ENCODE measurements at places on chromosomes 4 and X. TPM values are rescaled to one million over a fixed set of nuclear protein-coding genes. Genes with fewer than 3 reads are reported as not detected.

The USP26 gene
- total RNA-seq = not detected

The PCGF3 gene
- total RNA-seq = 31.7 TPM

The HS3ST1 gene
- total RNA-seq = 7.5 TPM

The TMEM35A gene
- total RNA-seq = 22.1 TPM

The DUX4 gene
- not detected for total RNA-seq

The FRAS1 gene
- total RNA-seq = 5.4 TPM

The NSG1 gene
- 4.0 TPM for total RNA-seq

The DSPP gene
- total RNA-seq = not detected

The GAGE13 gene
- not detected for total RNA-seq

The ARHGAP36 gene
- total RNA-seq = 1.2 TPM

The MAGEB2 gene
- not detected for total RNA-seq

The ADH7 gene
- not detected for total RNA-seq

The IL3RA gene
- 10.9 TPM for total RNA-seq

The ZNF330 gene
- 29.9 TPM for total RNA-seq

The ARMCX4 gene
- total RNA-seq = 4.2 TPM

The FAM236C gene
- total RNA-seq = not detected

The HOPX gene
- 11.9 TPM for total RNA-seq

The HERC6 gene
- 3.8 TPM for total RNA-seq

The GRPR gene
- total RNA-seq = 10.8 TPM

The JAKMIP1 gene
- total RNA-seq = 1.2 TPM

The SGMS2 gene
- total RNA-seq = 487 TPM

The PAK3 gene
- total RNA-seq = 1.3 TPM

The APBB2 gene
- total RNA-seq = 75.9 TPM

The RRH gene
- total RNA-seq = not detected

The CISD2 gene
- total RNA-seq = 10.6 TPM

The UGT2B11 gene
- not detected for total RNA-seq

The USP17L30 gene
- total RNA-seq = not detected

The RASGEF1B gene
- total RNA-seq = 18.6 TPM

The SLITRK4 gene
- 0.52 TPM for total RNA-seq

The TBC1D25 gene
- 10.3 TPM for total RNA-seq

The ITM2A gene
- total RNA-seq = 39.7 TPM

The SFRP2 gene
- total RNA-seq = 23.0 TPM

The VSIG1 gene
- not detected for total RNA-seq

The TMEM154 gene
- 2.9 TPM for total RNA-seq

The FAT4 gene
- 60.9 TPM for total RNA-seq

The SMARCA1 gene
- 52.2 TPM for total RNA-seq

The SOX3 gene
- total RNA-seq = not detected

The SPANXA2 gene
- not detected for total RNA-seq

The BTK gene
- total RNA-seq = 5.3 TPM

The CXCR3 gene
- total RNA-seq = 0.17 TPM

The STK32B gene
- 3.5 TPM for total RNA-seq

The ART3 gene
- 8.6 TPM for total RNA-seq

The RAB41 gene
- not detected for total RNA-seq

The PALLD gene
- 2,232 TPM for total RNA-seq

The FAM236A gene
- not detected for total RNA-seq

The MAGEA2 gene
- total RNA-seq = not detected

The KLB gene
- not detected for total RNA-seq

The SLC49A3 gene
- 8.6 TPM for total RNA-seq

The TCEAL2 gene
- total RNA-seq = 27.0 TPM

The BEX1 gene
- total RNA-seq = 2.5 TPM

The GATA1 gene
- 0.50 TPM for total RNA-seq

All from esophagus muscularis mucosa (tissue), 4 donors.